ENCODE measurements at places on chromosomes 13 and 19.

- DNase-seq, result no peak
Observed at GRCh38 chr13:26590379-26590778, 32.9 kb downstream of the WASF3 start.

DNA sequence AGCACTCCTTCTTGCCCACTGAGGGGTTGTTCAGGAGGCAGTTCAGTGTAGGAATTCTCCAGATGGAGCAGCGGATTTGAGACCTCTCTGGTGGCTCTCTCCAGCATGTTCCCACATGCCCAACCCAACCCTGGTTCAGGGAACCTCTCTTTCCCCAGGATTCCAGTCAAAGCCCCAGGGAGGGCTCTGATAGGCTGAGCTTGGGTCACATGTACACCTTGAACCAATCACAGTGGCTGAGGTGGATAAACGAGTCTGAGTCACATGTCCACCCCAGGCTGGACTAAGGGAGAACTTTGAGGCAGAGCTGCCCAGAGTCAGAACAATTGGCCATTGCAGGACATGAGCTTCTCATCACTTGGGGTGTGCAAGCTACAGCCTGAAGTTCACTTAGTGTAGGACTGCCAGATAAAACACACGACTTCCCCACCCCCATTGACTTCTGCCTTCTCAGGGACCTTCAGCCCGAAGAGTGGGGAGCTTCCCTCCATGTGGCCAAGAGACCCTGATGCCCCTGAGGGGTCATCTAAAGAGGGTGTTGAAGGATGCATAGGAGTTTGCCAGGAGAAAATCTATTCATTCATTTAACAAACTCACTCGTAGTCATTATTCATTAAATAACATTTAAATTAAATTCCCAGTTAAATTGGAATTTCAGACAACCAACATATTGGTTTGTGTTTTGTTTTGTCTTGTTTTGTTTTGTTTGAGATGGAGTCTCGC, 4.0 kb upstream of the MAST3 start:
- DNase-seq, result no peak

DNA sequence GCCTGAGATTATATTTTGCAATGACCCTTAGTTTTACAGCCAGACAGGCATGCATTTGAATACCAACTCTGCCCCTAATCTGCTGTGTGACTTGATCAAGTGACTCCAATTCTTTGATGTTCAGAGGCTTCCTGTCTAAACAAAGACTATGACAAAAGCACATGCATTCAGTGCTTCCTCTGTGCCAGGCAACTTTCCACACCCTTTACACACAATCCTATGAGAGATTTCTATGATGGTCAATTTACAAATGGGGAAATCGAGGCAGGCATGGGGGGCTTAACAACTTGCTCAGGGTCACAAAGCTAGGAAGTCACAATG, 3.7 kb upstream of the LYPD3 start:
- no peak for DNase-seq

DNA sequence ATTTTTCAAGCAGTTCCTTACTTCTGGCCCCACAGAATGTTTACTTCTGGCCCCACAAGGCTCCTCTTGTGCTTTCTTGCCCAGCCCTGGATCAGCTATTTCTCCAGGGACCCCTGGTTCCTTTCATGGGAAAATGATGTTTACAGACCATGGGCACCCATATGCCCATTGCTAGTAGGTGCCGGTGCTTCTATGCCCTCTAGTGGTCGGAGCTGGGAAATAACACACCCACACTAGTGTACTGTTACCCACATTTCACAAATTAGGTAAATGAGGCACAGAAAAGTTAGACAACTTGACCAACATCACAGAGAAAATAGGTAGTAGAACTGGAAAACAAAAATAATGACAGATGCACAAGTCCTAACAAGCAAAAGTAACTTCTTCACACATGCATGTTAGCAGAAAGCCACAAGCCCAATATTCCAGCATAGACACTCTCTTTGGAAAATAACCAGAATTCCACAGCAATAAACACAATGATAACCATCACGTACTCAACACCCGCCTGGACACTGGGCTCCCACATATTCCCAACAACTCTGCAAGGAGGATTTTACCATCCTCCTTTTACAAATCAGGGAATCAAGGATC, 1.3 kb upstream of the CEACAM6 start:
- peak; percentile 56 for DNase-seq

GRCh38 chr13:39943711-39944110, 288.2 kb downstream of the COG6 start:
- DNase-seq, result no peak

DNA sequence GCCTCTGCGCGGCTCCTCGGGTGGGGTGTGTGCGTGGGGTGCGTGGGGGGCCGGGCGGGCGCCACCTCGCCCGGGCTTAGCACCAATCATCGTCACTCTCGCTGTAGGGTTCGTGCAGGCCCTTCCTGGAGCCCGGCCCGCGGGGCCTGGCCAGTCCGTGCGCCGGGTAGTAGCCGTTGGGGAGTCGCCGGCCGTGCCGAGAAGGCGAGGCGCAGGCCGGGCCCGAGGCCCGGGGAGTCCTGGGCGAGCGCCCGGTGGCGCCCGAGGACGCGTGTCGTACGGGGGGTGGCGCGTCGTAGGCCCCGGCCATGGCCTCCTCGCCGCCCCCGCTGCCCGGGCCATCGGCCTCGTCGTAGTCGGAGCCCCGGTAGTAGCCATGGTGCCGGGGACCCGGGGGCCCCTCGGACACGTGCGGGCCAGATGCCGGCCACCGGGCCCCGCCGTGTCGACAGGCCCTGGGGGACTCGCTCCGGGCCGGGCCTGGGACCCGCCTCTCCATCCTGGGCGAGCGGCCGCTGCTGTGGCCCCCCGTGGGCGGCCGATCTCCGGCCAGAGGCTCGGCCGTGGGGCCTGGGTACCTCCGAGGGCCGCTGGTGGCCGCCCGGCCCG, 57.1 kb downstream of the IER2 start:
- DNase-seq, result no peak

- DNase-seq, result no peak
Observed at GRCh38 chr13:110700641-110701040, 5.3 kb downstream of the CARS2 start.

- no peak for DNase-seq
Observed at GRCh38 chr19:459724-460511, 915 bp downstream of the SHC2 start.

GRCh38 chr13:24119626-24120508, 40.7 kb upstream of the SPATA13 start:
- DNase-seq, result no peak

- DNase-seq, result peak; percentile 2
Observed at GRCh38 chr13:88648598-88649373, 977.6 kb downstream of the SLITRK5 start.

GRCh38 chr19:55498246-55498840, 10.1 kb downstream of the SSC5D start:
- DNase-seq, result no peak
